Pons (tissue), 1 donor: ENCODE measurements at places on chromosomes 2 and 18.
A peak's percentile ranks its signal among the peaks of the same experiment; 100 is the strongest.

- no peak for DNase-seq
Measured at GRCh38 chr2:216830346-216830745, 29.5 kb downstream of the TNP1 start.

DNA sequence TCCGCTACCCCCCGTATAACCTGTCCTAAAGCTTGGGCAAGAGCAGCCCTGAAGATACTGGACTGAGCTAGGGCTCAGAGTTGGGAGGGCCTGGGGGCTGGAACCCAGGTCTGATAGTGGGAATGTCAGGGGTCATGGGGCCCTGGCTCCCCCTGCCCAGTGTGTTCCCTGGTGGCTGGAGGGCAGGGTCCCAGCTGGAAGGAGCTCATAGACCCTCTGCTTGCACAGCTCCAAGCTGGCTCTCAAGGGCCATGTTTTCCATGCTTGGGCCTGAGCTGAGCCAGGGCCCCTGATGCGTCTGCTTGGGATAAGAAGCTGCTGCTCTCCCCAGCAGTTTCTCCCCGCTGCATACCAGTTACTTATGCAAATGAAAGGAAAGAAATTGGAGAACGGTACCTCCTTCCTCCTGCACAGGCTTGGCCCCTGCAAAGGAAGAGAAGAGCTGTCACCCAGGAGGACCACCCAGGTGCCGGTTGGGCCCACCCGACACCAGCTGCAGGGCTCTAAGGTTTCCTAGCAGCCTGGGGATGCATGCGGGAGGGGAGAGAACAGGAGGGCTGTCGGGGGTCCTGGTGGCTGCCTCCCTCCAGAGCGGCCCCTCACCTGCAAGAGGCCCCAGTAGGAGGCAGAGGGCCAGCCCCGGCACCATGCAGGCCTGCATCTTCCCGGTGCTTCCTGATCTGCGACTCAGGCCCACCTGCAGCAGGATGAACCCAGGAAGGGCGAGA lies 628 bp downstream of the OTOS start:
- no peak for DNase-seq

DNA sequence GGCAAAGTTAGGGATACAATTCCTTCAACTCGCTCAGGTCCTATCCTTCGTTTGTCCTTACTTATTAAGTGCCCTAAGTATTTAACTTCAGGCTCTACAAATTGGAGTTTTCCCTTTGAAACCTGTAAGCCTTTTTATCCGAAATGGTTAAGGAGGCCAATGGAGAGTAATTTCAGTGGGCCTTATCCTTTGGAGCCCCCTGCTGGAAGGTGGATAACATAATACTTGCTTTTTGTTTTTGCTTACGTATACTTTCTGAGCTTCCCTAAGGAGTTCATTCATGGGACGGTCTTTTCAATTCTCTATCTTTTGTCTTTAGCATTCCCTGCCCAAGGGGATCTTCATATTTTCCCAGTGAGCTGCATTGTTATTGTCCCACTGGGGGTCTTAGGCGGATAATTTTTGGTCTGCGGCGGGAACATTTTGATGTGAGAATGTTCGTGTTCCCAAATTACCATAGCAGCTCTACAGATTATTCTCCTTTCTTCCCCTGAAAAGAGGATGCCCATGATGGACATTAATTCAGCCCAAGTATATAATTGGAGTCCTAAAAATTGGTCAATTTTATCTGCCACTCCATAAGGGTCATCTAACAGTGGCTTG lies 34.4 kb upstream of the TRAPPC8 start:
- peak; percentile 82 for DNase-seq

DNA sequence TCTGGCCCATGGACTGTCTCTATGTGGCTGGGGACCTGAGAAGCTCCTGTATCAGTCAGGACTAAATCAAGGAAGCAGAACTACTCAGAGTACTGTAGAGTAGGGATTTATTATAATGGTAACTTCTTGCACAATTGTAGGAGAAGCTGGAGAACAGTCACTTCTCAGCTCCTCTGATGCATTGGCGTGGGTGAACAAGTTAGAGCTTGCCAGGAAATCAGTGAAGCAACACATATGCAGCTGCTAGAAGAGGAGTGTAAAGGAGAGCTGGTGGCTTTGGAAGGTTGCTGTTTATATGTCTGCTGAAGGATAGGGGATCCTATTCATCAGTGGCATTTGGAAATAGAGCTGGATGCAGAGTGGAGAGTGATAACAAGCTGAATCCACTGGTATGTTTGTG lies 215.5 kb upstream of the CWC22 start:
- DNase-seq, result no peak

DNA sequence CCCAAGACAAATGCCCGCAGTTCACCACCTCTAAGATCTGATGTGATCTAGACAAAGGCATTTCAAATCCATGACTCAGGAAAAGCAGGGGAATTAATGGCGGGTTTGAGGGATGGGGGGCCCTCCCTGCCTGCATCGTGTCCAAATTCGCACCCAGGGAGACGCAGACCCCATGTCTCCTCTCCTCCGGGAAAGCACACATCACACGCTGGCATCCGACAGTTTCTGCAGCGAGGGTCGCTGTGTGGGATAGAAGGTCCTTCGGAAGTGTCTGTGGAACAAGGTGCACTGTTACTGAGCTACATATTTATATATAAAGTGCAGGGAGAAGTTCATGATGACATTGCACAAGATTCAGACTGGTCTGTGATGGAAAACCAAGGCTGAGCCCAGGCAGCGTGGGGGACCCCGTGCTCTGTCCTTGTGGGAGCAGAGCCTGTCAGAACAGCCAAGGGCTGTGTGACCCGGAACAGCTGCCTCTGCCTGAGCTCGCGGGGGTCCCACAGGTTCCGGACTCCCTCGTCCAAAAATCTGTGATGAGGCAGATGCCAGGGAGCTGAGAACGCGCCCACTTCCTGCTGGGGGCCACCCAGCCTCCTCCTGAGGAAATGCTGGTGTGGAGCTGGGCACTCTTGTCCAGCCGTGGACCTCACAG lies 82.3 kb upstream of the CTDP1 start:
- DNase-seq, result no peak

GRCh38 chr2:28637066-28638047 lies 114.3 kb upstream of the PPP1CB start:
- no peak for DNase-seq

GRCh38 chr2:119821266-119821665 lies 61.5 kb downstream of the PTPN4 start:
- no peak for DNase-seq
